ENCODE measurements at places on chromosomes 16 and 17. TPM values are rescaled to one million over a fixed set of nuclear protein-coding genes. Genes with fewer than 3 reads are reported as not detected.

APOH gene
- total RNA-seq: under 0.01 TPM

ZMYND15 gene
- 0.38 TPM for total RNA-seq

PIGW gene
- 9.2 TPM for total RNA-seq

KRTAP2-3 gene
- total RNA-seq: not detected

PRSS36 gene
- 1.3 TPM for total RNA-seq

CALB2 gene
- 2.2 TPM for total RNA-seq

GCGR gene
- not detected for total RNA-seq

SULT1A4 gene
- total RNA-seq: 2.1 TPM

TSPOAP1 gene
- total RNA-seq: 0.26 TPM

TAOK2 gene
- total RNA-seq: 28.7 TPM

SDR42E2 gene
- not detected for total RNA-seq

SLC38A8 gene
- not detected for total RNA-seq

SOST gene
- not detected for total RNA-seq

ZBTB4 gene
- total RNA-seq: 8.7 TPM

- no peak for DNase-seq
Observed at GRCh38 chr17:74419928-74420411, 11.9 kb upstream of the GPRC5C start.

GRCh38 chr17:8015236-8015956 is 13.0 kb downstream of the GUCY2D start:
- no peak for DNase-seq

GRCh38 chr16:46757339-46758050 is 9.4 kb upstream of the MYLK3 start:
- no peak for DNase-seq

DNA sequence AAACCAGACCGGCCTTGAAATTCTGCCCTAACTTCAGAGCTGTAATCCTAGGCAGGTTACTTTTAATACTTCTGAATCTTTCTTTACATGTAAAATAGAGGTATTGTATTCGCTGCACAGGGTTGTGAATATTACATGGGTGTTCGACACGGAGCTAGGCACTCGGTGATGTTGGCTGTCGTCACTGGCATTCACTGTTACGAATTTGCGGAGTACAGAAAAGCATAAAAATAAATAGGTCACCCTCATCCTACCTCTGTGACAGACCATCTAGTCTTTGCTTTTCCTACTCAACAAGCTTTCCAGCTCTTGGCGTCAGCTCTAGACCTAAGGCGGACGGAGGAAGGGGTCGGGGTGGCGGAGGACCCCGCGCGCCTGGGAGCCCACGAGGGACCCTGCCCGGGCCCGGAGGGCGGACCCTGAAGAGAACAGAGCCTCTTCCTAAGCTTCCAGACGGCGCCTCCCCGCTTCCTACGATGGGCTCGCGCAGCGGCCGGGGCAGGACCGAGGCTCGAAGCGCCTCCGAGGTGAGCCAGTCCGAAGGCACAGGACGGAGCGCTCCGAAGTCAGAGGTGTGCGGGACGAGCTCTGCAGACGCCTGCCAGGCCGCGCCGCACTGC is 879 bp upstream of the SPG7 start:
- no peak for DNase-seq

DNA sequence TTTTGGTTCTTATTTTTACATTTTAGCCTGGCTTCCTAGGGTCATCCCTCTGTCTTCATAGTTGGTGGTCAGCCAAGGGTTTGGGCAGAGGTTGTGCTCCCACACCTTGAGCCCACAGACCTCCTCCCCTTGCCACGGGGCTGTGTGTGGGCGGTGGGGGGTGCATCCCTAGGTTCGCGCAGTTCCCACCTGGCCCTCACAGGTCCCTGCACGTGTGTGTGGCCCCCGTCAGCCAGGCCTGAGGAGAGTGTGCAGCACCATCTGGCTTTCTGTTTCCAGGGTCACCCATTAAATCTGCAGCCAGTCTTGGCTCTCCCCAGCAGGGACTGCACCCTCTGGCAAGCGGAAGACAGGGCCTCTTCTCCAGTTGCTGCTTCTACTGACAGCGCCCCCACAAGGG is 13.6 kb upstream of the OGFOD3 start:
- DNase-seq: no peak

- DNase-seq: no peak
Observed at GRCh38 chr17:31609331-31609730, 217.9 kb downstream of the RAB11FIP4 start.

GRCh38 chr17:48093341-48094045 is 7.8 kb downstream of the CBX1 start:
- DNase-seq: no peak

- DNase-seq: no peak
Observed at GRCh38 chr17:78697554-78698343, 84.3 kb downstream of the CYTH1 start.

DNA sequence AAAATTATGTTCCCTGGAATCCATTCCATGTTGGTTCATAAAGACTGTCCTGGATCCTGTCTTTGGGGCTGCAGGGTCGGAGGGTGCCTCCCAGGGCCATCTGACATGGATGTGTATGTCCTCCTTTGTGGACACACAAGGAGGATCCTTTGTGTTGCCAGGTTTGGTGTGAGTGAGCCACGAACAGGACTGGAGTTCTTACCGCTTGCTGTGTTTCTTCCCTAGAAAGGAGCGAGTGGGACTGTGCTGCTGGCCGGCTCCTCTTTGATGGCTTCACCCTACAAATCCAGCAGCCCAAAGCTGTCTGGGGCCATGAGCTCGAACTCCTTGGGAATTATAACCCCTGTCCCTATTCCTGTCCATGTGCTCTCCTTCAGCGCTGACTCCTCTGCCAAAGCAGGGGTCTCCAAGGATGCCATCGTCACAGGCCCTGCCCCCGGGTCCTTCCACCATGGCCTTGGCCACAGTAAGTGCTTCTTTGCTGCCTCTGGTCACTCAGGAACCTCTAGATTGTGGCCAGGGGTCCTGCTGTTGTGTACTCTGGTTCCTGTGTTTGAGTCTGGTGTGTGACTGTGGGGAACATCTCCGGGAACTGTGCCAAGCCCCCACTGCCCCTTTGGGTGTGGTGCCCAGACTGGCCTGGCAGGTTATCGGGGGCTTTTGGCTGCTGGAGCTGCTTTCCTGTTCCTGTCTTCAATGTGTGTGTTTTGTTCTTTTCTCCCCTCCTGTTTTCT is 29.5 kb downstream of the UBN1 start:
- DNase-seq: no peak

GRCh38 chr16:8398548-8398947 is 191.8 kb downstream of the TMEM114 start:
- DNase-seq: no peak
